Stimulated activated CD4-positive, alpha-beta T cell treated with anti-CD3 and anti-CD28 coated beads, TNF-alpha, amount 100 ng/mL, for 1 hour (primary cell): ENCODE measurements at places on chromosomes 4 and X.

- DNase-seq = no peak
Measured at GRCh38 chrX:71212536-71212935, 10.5 kb upstream of the GJB1 start.

- no peak for DNase-seq
Measured at GRCh38 chrX:2272337-2272736, 228.4 kb downstream of the DHRSX start.

DNA sequence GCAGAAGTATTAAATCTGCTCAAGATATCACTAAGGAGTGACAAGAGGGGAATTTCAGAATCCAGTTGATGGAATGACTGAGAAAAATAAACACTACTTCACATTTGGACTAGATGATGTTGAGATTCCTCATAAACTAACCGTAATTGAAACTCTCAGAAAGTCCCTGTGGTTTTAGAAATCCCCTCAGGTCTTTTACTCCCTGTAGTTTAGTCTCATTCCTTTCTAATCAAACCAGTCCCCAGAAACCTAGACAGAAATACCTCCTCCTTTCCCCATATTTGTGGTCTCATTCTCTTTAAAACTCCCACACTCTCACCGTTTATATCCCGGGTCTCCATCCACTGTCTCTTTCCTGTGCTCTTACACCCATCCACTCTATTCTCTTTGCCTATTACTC lies 15.0 kb upstream of the TLR1 start:
- DNase-seq = no peak

GRCh38 chrX:3268829-3269228 lies 77.6 kb downstream of the MXRA5 start:
- DNase-seq = no peak

GRCh38 chr4:145723336-145723735 lies 43.4 kb downstream of the C4orf51 start:
- no peak for DNase-seq

GRCh38 chr4:137644201-137644600 lies 111.9 kb upstream of the PCDH18 start:
- no peak for DNase-seq

GRCh38 chr4:3388471-3389232 lies 53.1 kb upstream of the HGFAC start:
- DNase-seq = no peak

DNA sequence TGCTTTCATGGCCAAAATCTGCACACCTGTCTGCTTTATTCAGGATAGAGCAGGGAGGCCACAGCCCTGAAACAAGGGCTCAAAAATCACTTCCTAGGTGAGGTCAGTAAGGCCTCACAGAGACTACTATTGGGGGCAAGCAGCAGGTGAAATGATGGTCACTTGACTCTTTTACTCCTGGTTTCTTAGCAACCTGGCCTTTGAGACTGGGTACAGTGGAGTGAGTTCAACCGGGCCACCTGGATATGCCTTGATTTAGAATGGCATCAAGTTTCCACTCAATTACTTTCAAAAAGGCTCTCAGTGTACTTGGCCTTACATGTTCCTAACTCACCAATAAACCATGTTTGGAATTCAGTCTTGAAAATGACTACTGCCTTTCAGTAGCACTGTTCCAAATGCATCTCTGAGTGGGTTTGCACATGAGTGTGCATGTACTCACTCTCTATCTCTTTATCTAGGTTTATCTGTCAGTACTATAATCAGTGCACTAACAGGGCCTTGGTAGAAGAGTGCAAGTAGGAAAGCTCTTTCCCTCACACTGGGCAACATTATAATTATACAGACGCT lies 388.2 kb downstream of the OPHN1 start:
- no peak for DNase-seq

- no peak for DNase-seq
Measured at GRCh38 chr4:152961773-152962115, 25.6 kb downstream of the FHDC1 start.

GRCh38 chrX:150041208-150041607 lies 102.9 kb upstream of the EOLA2 start:
- no peak for DNase-seq

GRCh38 chrX:12949927-12950656 lies 24.8 kb upstream of the TMSB4X start:
- peak; percentile 73 for DNase-seq

DNA sequence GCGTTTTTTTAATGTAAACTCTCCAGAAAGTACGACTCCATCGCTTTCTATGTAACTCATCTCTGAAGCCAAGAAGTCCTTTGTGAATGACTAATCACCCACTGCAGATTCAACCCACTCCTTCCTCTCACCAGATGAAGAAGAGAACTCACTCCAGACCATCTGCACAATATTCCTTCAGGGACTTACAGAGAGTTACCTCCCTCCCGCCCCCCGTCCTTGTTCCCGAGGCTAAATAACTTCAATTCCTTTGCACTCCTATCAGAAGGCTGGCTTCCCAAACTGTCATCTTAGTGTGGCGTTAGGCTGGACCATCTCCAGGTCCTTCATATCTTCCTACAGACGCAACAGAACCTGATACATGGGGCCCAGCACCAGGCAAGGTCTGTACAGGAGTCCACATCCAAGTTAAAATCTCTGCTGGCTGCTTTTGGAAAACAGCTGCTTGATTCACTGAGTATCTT lies 82.4 kb downstream of the AFAP1 start:
- no peak for DNase-seq

GRCh38 chrX:109373468-109373867 lies 108.4 kb downstream of the GUCY2F start:
- no peak for DNase-seq

- no peak for DNase-seq
Measured at GRCh38 chr4:28350485-28350884, 1489.8 kb downstream of the STIM2 start.

GRCh38 chrX:129784371-129784770 lies 4.6 kb downstream of the SASH3 start:
- no peak for DNase-seq

DNA sequence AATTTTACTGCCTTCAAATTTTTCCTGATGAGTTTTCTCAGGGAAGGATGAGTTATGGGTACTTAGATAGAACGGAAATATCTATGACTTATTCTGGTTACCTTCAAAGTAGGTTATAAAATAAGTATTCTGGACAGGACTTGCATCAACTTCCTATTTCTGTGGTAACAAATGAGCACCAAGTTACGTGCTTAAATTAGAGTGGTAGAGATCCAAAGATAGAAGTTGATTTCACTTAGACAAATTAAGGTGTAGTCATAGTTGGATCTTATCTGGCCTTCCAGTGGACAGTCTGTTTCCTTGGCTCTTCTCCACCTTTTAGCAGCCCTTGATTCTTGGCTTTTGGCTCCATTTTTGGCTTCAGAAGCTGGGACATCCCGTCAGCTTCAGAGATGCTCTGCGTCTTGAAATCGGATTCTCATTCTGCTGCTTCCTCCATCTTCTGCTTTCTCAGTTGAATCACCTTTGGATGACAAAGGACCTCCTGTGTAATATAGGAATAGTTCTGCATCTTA lies 109.9 kb downstream of the ZNF518B start:
- no peak for DNase-seq

GRCh38 chr4:152810715-152811287 lies 31.0 kb downstream of the ARFIP1 start:
- DNase-seq = no peak

- DNase-seq = no peak
Measured at GRCh38 chr4:74481891-74482609, 37.1 kb downstream of the AREG start.

DNA sequence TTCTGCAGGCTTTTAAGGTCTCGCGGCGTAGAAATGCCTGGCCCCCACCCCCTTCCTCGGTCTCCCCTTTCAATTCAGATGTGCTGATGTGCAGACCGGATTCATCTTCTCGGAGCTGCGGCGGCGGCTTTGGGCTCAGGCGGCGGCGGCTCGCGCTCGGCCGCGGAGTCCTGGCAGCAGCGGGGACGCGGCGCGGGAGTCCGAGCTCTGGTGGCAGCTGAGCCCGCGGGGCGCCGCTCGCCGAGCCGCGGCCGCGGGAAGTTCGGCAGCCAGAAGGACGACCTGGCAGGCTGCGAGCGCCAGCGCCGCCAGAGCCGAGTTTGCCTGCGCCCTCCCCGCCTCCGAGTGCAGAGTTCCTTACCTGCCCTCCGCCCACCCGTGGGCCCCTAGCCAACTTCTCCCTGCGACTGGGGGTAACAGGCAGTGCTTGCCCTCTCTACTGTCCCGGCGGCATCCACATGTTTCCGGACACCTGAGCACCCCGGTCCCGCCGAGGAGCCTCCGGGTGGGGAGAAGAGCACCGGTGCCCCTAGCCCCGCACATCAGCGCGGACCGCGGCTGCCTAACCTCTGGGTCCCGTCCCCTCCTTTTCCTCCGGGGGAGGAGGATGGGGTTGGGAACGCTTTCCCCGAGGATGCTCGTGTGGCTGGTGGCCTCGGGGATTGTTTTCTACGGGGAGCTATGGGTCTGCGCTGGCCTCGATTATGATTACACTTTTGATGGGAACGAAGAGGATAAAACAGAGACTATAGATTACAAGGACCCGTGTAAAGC lies 448 bp downstream of the TLL1 start:
- DNase-seq = no peak

- no peak for DNase-seq
Measured at GRCh38 chr4:33566649-33567048, 2677.7 kb downstream of the ARAP2 start.

- DNase-seq = no peak
Measured at GRCh38 chr4:47160095-47160494, 128.7 kb downstream of the GABRB1 start.
